Vagina (tissue), 2 donors: ENCODE measurements at places on chromosomes 1 and 21.

GRCh38 chr1:64006276-64007051, 197.0 kb upstream of the UBE2U start:
- no peak for DNase-seq

DNA sequence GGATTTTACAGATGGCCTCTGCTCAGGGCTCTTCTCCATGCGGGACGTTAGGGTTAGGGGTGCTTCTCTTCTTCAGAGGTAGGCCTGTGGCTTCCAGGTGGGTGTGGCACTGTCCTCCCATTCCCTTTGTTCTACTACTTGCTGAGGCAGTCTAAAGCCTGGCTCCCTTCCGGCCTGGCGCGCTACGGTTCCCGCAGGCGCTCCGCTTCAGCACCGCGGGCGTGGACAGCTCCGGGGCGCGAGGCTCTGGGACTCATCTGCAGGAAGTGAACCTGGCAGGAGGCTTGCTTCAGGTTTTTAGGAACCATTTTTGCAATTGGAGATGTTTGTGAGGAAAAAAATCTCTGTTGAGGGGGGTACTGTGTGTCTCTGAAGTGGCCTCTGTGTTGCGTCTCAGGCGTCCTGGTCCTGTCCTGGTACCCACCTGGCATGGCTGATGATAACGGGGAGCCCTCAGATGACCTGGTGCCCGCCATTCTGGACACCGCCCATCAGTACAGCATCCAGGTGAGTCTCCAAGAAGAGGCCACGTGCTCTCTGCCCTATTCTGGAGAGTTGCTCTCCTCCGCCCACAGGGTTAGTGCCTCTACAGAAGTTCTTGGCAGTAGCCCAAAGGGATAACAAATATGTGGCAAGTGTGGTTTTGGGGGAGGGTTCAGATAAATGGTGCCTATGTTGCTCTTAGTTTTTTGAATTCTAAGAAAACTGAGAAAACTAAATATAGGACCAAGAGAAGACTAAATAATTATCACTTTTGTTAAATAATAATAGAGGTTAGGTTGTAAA, 1.9 kb downstream of the MANEAL start:
- DNase-seq, result no peak

DNA sequence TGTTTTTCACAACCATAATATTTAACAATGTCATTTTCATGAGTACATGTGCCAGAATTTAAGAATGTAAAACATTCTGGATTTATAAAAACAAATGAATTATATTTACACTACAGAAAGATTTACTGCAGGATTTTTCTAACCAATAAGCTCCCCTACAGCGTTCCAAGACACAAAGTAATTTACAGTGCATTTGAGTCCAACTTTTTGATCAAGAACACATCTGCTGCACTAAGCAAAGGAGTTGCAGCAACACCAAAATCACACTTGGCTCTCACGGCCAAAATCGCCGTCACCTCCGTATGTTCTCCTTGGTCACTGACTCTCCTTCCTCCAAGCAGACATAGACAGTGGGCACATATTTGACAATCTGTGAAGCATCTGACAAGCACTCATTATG, 7.7 kb downstream of the VPS26C start:
- peak; percentile 49 for DNase-seq

GRCh38 chr1:194117582-194117981, 931.2 kb upstream of the B3GALT2 start:
- no peak for DNase-seq

GRCh38 chr1:9317591-9318417, 25.1 kb downstream of the SPSB1 start:
- no peak for DNase-seq

DNA sequence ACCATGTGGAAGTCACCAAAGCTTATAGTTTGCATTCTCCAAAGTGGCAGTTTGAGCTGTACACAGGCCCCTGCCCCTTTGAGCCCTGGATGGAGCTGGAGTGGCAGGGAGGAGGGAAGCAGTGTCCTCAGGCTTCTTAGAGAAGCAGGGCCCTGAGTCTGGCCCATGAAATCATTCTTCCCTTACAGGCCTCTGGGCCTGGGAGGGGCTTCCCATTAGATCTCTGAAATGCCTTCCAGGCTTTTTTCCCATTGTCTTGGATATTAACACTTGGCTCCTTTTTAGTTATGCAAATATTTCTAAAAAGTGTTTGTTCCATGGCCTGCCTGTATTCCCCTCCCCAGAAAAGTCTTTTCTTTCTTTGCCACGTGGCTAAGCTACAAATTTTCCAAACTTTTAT, 10.0 kb upstream of the TRIM67 start:
- DNase-seq, result no peak

DNA sequence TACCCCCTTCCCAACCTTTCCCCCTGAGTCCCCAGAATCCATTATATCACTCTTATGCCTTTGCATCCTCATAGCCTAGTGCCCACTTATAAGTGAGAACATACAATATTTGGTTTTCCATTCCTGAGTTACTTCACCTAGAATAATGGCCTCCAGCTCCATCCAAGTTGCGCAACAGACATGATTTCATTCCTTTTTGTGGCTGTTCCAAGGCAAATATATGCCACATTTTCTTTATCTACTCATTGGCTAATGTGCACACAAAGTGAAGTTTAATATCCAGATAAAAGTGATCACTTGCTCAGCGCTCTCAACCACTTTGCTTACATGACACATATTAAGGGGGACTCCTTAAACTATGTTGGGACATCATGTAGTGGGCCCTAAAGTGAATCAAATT, 72.4 kb upstream of the TIAM1 start:
- no peak for DNase-seq

- no peak for DNase-seq
These were observed 98.1 kb downstream of the TNNI3K start for GRCh38 chr1:74333244-74333643.

GRCh38 chr1:9293533-9294404, 1.1 kb downstream of the SPSB1 start:
- no peak for DNase-seq

DNA sequence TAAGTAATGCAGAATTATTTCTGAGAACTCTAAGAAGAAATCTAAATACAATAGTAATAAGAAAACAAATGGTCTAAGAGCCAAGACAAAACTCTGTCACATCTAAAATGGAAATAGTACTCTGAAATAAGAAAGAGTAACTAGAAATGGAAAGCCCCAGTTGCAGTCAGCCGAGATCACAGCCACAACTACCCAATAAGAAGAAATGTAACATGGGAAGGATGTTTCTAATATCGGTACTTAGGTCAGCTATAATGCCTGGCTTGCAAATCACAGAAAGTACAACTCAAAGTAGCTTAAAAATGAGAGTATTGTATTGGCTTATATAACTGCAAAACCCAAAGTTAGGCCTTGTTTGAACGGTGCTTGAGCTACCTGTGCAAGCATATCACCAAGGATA, 58.6 kb upstream of the USP25 start:
- DNase-seq, result no peak

- DNase-seq, result peak; percentile 94
These were observed 28.0 kb upstream of the H3-3A start for GRCh38 chr1:226034482-226034881.

GRCh38 chr1:9872430-9873165, 37.5 kb downstream of the CTNNBIP1 start:
- no peak for DNase-seq
